ENCODE measurements at places on chromosomes 4 and X.

GRCh38 chr4:165294907-165295306 is 32.6 kb upstream of the MSMO1 start:
- no peak for DNase-seq

DNA sequence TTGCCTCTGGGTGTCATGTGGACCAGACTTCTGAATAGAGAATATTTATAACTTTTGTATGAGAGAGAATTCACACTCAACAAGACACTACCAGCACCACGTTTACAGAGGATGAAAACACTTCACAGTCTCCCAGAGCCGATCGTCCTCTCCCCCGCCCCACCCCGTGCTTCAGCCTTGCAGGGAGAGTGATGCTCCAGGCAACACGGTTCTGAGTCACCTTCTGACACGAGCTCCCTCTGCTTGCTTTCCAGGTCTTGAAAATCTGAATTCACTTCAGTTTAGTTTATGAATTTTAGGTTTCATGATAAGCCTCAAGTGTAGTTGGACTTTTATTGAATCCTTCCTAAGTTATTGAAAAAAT is 59.8 kb downstream of the CPLX1 start:
- DNase-seq = no peak

DNA sequence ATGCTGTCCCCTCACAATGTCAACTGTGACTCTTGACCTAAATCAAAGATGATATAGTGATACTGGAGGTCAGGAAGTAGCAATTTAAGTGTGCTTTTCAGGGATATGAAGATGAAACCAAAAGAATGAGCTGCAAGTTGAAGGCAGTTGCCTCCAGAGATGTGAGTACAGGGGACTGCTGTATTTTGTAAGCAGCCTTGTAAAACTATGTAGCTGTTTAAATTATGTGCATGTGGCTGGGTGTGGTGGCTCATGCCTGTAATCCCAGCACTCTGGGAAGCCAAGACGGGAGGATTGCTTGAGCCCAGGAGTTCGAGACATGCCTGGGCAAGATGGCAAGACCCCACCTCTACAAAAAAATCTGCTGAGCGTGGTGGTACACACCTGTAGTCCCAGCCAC is 15.1 kb upstream of the TNIP2 start:
- no peak for DNase-seq

- no peak for DNase-seq
Measured at GRCh38 chrX:77925764-77926163, 15.3 kb downstream of the ATP7A start.

DNA sequence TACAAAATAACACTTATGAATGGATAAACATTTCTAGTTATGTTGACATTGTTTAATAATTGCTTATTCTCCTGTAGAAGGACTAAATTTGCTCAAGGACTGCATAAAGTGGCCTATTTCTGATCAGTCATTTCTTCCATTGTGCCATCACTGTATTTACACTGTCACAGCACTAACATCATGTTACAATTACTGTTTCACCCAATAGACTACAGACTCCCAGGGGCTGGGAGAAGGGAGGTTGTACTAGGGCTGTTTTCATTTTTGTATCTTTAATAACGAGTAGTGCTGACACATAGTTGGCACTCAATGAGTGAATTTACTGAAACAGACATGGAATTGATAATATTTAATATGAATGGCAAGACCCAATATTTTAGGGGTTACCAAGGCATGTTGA is 139.5 kb downstream of the SLC10A7 start:
- no peak for DNase-seq

- DNase-seq = peak; percentile 9
Measured at GRCh38 chr4:11791797-11792196, 363.1 kb upstream of the HS3ST1 start.

- DNase-seq = no peak
Measured at GRCh38 chr4:57418133-57418532, 307.9 kb upstream of the IGFBP7 start.

DNA sequence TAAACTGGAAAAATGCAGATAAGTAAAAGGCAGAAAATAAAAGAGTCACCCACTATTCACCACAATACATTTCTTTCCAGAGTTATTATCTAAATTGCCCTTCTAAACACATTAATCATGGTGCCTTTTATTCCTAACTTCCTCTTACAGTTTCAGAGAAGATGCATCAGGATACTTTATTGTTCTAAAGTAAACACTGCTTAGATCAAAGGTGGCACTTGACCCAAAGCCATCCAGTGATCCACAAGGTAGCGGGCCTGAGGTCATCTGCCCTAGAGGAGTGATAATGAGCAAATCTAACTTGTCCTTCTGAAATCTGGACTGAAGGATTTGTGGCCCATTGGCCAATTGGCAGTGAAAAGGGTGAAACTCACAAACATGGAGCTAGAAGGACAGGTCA is 12.0 kb upstream of the TMEM154 start:
- no peak for DNase-seq

- no peak for DNase-seq
Measured at GRCh38 chr4:67512501-67512900, 32.8 kb downstream of the CENPC start.

GRCh38 chr4:128393101-128393704 is 105.6 kb upstream of the PGRMC2 start:
- DNase-seq = no peak

DNA sequence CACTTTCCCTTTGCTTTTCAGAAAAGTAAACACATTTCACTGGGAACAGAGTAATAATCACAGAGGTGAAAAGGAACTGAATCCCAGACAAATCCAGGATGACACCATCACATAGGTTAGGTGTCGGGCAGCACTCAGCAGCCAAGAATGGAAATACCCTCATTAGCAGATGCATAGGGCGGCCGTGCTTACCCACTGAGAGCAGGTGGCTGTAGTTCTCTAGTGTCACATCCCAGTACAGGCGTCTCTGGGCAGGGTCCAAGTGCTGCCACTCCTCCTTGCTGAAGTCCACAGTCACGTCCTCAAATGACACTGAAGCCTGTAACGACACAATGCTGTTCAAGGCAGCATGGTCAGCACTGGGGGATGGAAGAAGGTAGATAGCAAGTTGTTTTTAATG is 26.9 kb downstream of the ZNF41 start:
- DNase-seq = no peak

DNA sequence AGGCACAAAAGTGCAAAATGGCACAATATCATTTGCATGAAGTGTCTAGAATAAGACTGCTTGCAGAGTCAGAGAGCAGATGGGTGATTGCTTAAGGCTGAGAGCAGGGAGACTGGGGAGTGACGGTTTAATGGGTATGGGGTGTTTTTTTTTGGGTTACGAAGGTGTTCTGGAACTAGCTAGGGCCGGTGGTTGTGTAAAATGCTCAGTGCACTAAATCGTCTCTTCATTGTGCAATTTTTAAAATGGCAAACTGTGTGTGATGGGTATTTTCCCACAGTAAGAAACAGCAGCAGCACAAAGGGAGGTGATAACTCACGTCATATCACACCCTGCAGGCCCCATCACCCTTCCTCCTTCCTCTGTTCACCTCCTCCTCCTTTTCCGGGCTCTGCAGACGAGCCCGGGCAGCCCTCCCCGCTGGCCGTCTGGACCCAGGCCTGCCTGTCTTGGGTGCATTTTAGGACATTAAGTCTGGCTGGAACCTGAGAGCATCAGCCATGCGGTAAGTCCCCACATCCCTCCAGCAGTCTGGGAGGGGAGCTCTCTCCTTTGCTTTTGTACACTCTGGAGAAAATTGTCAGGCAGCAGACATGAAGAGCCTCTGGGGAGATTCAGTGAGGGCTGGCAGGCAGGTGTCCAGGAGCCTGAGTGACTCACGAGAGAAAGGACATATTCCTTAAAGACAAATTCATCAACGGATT is 42.7 kb downstream of the ASMT start:
- DNase-seq = peak; percentile 70

GRCh38 chr4:18571301-18571761 is 549.8 kb upstream of the LCORL start:
- DNase-seq = no peak

DNA sequence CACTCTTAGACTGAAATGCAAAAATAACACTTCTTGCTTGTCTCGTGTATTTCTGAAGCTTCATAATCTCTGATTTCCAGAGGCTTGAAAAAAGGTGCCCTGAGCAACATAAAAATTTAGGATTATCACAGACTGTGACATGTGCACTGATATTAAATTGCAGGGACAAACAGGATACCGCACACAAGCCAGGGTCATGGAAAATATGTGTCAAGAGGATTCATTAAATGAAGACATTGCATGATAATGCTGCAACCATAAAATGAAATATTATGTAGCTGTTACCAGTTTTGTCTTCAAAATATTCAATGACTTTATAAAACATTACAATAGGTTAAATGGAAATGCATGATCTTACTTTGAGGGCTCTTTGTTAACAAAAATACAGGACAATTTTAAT is 328.0 kb downstream of the KCTD8 start:
- DNase-seq = no peak

DNA sequence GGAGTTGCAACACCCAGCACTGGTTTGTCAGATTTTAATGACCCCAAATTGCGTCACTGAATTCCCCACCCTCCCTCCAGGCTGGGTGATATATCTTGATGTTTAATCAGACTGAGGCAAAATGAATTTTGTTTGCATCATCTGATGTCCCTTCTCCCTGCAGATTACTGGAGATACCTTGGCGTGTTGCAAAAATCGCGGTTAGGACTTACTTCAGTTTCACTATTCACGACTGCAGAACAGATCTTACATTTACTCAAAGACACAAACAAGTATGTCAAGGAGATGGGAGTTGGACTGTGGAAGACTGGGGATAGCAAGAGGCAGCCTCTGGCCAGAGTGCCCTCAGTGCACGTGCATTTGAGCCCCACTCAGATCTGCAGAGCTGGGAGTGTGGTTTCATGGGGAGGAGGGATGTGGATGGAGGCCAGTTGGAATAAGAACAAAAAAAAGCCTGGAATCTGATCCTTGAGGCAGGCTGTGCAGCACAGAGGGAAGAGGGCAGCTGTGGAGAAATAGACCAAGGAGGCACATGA is 92.2 kb upstream of the MTM1 start:
- no peak for DNase-seq

DNA sequence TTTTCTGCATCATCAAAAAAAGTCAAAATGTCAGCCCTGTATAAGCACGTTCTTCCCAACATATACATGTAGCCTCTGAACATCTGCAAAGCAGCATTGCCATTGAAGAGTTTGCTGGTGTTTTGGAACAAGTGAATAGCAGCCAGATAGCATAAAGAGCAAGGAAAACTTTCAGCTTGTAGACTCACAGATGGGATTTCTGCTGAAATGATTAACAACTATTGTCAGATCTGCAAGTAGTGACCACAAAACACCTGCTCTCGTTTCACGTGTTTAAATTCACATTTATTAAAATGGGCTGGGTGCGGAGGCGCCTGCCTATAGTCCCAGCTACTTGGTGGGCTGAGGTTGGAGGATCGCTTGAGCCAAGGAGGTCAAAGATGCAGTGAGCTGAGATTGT is 123.7 kb downstream of the SPRY1 start:
- no peak for DNase-seq

GRCh38 chr4:74999714-75000309 is 66.9 kb downstream of the PARM1 start:
- no peak for DNase-seq

Measured in KG1 (cell line).